ENCODE measurements at places on chromosomes 11 and 22.
A peak's percentile ranks its signal among the peaks of the same experiment; 100 is the strongest.

- DNase-seq = no peak
These were observed 492.6 kb upstream of the CADM1 start for GRCh38 chr11:115996808-115997188.

DNA sequence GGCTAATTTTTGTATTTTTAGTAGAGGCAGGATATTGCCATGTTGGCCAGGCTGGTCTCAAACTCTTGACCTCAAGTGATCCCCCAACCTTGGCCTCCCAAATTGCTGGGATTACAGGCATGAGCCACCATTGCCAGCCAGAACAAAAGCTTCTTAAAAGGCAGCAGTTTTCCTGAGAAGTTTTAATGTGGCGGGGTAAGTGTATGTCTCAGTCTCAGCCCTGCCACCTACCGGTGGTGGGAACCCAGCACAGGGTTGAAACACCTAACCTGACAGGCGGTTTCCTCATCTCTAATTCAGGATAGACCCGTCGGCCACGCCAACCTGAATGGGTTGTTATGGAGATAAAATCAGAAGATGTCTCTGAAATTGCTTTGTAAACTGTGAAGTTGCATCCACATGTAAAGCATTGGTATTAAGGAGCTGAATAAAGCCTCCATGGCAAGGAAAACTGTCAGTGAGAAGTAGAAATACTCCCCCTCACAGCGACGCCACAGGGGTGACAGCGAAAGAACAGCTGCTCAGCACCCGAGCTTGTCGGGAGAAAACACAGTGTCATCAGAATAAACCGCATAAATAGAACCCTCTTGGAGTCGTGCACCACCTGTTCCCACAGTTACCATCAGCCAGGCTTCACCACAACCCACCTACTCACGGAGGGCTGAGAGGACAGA is 165.9 kb upstream of the NCAM1 start:
- DNase-seq = peak; percentile 55

DNA sequence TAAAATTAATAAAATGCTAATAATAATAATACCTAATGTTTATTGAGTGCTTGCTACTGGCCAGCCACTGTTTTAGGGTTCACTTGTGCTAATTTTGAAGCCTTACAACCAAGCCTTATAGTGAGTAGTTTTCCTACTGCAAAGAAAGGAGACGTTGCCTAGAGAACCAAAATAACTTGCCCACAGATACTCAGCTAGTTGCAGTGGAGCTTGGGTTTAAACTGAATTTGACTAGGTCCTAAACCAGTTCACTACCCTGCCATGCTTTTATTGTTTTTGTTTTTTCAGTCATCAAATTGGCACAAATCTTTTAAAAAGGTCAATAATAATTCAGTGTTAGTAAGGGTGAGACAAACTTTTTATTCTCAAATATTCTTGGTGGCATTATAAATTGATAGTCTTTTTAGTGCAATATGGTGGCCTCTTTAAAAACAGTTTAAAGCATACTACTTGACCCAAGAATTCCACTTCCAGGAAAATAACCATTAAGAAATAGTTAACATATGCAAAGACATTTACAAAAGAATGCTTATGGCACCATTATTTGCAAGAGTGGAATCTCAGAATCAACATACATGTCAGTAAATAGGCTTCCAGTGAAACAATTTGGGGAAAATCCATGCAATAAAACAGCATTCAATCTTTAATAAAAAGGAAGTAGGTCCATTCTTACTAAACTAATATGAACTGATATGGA is 90.2 kb downstream of the OPCML start:
- no peak for DNase-seq

- DNase-seq = no peak
These were observed 1.4 kb downstream of the TMX2 start for GRCh38 chr11:57713835-57714234.

DNA sequence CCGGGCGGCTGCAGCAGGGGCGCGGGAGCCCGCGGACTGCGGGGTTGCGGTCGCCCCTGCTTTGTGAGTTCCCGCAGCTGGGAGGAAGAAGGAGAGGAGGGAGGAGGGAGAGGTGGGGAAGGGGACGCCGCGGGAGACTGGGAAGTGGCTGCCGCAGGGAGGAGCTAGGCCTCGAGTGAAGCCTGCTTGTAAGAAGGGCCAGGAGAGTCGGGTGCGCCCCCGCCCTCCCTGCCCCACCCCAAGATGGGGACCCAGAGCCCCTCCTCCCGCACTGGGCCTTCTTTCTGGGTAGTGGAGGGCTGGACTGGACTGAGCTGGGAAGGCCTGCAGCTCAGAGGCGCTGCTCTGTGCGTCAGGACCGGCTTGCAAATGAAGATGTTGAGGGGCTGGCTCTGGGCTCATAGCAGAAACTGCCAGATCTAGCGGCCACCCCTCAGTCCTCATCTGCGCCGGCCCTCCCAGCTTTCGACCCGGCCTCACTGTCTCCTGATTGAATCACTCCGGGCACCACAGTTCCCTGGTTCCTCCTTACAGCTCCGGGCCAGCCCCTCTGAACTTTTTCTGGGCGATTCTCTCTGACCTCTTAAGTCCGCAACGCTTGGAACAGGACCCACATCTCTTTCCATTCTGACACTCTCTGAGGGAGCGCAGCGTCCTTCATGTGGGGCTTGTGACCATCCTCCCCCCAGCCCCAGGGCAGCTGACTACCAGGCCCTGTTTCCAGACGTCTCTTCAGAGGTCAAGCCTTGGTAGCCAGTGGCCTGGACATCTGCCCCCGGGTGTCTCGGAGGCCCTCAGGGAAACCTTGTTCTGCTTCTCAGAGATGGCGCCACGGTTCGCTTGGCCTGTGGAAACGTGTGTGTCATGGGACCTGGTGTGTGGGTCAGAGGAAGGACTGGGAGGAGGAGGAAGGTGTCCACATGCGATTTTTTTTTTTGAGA is 21.9 kb downstream of the SERPINH1 start:
- DNase-seq = no peak

GRCh38 chr11:128188346-128189004 is 398.9 kb downstream of the ETS1 start:
- no peak for DNase-seq
